Cardiac septum (tissue), 1 donor: ENCODE measurements at places on chromosomes 7 and 10.

GRCh38 chr7:45324683-45325237 lies 167.2 kb downstream of the RAMP3 start:
- DNase-seq, result no peak

- DNase-seq, result no peak
These were observed 86.3 kb upstream of the CAPZA2 start for GRCh38 chr7:116776046-116776445.

- no peak for DNase-seq
These were observed 38.1 kb upstream of the SEMA3A start for GRCh38 chr7:84232646-84233045.

GRCh38 chr10:129601737-129602136 lies 134.7 kb downstream of the MGMT start:
- no peak for DNase-seq

DNA sequence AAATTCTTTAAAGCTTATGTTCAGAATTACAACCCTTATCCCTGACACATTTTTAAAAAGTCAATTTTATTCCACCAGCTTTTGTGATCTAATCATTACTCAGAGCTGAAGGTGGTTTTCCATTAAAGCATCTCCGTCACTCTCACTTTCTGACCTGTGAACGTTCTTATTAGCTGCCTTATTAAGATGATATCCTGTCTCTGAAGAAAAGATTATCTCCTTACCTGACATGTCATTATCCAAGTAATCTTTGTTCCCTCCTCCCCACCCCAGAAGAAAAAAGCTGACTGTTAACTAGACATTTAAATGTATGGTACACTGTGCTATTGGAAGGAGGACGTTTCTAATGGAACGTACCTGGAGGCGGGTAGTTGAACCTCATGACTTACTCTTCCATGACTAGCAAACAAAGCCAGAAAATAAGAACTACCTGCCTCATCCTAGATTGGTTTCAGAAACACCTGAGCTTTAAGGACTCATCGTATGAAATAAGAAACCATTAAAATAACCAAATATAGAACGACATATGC lies 708.7 kb downstream of the PARD3 start:
- DNase-seq, result no peak

- DNase-seq, result no peak
These were observed 29.6 kb downstream of the AMZ1 start for GRCh38 chr7:2717293-2718261.

GRCh38 chr7:102082693-102083368 lies 203.8 kb upstream of the SH2B2 start:
- DNase-seq, result no peak

DNA sequence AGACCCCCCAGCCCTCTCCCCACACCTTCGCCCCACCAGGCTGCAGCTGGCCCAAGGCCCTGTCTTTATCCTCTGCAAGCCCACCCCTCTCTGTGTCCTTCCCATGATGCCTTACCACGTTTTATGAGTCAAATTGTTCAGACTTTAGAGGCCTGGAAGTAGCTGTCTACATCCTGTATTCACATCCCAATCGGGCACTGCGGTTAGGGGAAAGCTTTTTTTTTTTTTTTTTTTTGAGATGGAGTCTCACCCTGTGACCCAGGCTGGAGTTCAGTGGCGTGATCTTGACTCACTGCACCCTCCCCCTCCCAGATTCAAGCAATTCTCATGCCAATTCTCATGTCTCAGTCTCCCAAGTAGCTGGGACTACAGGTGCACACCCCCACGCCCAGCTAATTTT lies 121.5 kb upstream of the SH2B2 start:
- no peak for DNase-seq
